ENCODE measurements at places on chromosomes 6 and 20. TPM values are rescaled to one million over a fixed set of nuclear protein-coding genes. Genes with fewer than 3 reads are reported as not detected.

Gene OVOL2
- total RNA-seq: 0.35 TPM

Gene GFRA4
- not detected for total RNA-seq

Gene ID4
- total RNA-seq: 0.86 TPM

Gene HFE
- total RNA-seq: 11.8 TPM

Gene TP53INP2
- 8.2 TPM for total RNA-seq
